ENCODE measurements at places on chromosomes 12 and 14.

- no peak for DNase-seq
These were observed 17.4 kb downstream of the TEAD4 start for GRCh38 chr12:2976581-2976996.

DNA sequence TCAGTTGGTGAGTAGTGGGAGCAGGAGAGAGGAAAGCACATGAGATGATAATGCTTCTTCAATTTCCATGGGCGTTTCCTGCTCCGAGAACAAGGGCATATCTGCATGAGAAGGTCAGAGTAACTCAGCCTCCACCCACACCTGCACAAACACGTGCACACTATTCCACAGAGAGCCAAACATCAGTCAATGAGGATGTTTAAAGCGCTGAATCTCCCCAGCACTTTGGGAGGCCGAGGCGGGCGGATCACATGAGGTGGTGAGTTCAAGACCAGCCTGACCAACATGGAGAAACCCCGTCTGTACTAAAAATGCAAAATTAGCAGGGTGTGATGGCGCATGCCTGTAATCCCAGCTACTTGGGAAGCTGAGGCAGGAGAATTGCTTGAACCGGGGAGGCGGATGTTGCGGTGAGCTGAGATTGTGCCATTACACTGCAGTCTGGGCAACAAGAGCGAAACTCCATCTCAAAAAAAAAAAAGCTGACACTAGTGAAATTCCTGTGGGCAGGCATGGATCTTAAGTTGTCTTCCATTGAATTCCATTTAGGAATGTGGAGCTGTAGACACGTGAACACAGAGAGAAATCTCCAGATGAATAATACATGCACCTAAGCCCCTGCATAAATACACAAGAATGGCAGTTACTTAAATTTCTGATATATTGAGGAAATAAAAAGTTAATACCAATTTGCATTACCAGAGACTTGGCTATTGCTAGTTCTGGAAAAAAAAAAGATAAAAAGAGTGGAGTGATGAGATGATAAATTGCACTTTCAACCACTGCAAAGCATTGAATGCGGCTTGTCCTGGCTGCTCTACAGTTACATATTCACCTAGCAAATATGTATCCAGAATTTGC, 1097.4 kb upstream of the TMEM132C start:
- DNase-seq: no peak

GRCh38 chr12:92078167-92079053, 67.2 kb downstream of the BTG1 start:
- no peak for DNase-seq

DNA sequence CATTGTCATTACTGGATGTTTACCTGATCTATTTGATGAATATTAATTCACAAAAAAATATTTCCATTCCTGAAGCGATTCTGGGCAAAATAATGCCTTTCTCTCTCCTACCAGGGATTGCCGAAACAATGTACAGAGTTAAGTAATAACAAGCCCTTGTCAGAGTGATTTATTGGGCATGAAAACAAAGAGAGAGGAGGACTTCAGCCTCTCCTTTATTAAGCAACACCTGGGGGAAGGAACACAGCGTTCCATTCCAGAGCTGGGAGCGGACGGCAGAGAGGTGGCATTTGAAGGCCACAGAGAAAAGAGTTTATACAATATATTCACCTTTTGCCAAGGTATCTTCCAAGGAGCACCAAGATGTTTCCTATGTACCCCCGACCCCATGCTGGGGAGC, 165.8 kb downstream of the KSR2 start:
- DNase-seq: no peak

- DNase-seq: peak; percentile 28
These were observed 490.4 kb upstream of the ATP2B1 start for GRCh38 chr12:90199006-90199405.

GRCh38 chr12:48972213-48972951, 847 bp upstream of the WNT10B start:
- no peak for DNase-seq

DNA sequence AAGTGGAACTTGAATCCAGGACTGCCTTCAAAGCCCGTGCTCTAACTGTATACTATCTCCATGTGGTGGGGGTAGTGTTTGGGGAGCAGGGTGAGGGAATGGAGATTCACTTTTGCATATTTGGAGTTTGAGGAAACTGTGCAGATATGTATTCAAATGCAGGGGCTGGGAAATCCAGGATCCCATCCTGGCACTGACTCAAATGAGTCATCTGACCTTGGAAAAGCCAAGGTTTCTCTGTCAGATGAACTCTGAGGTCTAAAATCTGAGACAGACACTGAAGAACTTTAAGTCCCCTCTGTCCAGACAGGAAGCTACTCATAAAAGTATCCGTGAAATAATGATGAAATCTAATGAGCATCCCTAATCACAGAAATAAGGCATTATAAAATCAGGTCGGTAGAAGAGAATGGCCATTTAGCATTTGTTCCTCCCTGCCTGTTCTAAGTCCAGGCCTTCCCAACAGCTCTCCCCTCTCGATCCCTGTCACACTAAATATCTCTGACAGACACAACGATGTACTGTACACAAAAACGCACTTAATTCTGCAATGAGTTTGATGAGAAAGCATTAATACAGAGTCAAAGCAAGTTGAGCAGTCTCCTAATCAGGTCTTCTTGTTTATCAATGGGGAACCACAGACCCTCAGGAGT, 14.4 kb downstream of the NIN start:
- DNase-seq: peak; percentile 70

Measured in inflammatory macrophage treated with lipopolysaccharide for 1 hour (primary cell).